ENCODE measurements at places on chromosomes 1 and 21. TPM values are rescaled to one million over a fixed set of nuclear protein-coding genes. Genes with fewer than 3 reads are reported as not detected.
A peak's percentile ranks its signal among the peaks of the same experiment; 100 is the strongest.

- H3K4me3 ChIP-seq, result peak overlapping the region; percentile 7
- no peaks in the 10 kb centered on the region for H3K27me3 ChIP-seq
- peaks cover 15% of the 10 kb centered on the region for H3K36me3 ChIP-seq
- H3K27ac ChIP-seq, result peak overlapping the region; percentile 87
- H3K4me1 ChIP-seq, result peaks cover 71% of the 10 kb centered on the region
- DNase-seq, result peak; percentile 24
Observed at GRCh38 chr1:174204697-174205308, 45.5 kb downstream of the RABGAP1L start.

DNA sequence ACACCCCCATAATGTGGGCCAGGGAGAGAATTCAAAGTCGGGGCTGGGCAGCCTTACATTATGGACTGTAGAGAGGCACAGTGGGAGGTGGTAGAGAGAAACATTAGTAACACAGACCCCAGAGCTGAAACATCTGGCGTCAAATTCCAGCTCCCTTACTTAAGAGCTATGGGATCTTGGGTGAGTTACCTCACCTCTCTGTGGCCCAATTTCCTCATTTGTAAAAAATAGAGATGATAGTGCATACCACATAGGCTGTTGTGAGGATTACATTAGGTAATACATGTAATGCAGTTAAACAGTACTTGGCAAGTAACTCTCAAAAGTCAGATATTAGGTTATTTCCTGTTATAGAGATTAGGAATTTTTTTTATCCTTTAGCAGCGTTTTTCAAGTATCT lies 160.5 kb upstream of the KIAA0040 start:
- H3K27ac ChIP-seq, result no peak overlapping the region
- DNase-seq, result no peak
- H3K36me3 ChIP-seq, result no peaks in the 10 kb centered on the region
- no peaks in the 10 kb centered on the region for H3K4me1 ChIP-seq
- peaks cover 7% of the 10 kb centered on the region for H3K27me3 ChIP-seq

Gene OR6K6
- not detected for total RNA-seq

DNA sequence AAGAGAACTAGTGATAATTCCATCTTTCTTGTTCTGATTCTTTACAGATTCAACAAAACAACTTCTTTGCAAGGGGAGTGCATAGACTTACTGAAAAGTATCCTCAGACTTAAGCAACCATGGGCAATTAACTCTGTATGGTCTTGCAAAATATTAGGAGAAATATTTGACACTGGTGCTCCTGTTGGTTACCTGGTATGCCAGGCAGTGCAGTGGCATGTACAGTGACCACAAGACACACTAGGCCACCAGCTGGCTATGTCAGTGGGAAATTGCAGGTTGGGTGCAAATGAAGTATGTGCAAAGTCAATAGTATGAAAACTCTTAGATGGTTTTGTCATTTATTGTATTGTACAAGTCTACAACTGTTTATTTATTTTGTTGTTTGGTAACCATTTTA lies 34.5 kb downstream of the EPS15 start:
- H3K4me3 ChIP-seq, result no peak overlapping the region
- H3K27ac ChIP-seq, result no peak overlapping the region
- no peaks in the 10 kb centered on the region for H3K27me3 ChIP-seq
- DNase-seq, result no peak

- H3K36me3 ChIP-seq, result peaks cover 73% of the 10 kb centered on the region
- no peak for DNase-seq
- no peaks in the 10 kb centered on the region for H3K27me3 ChIP-seq
- peak overlapping the region; percentile 21 for H3K27ac ChIP-seq
Observed at GRCh38 chr1:7967196-7967595, 5.7 kb downstream of the PARK7 start.

Gene ATP1A2
- total RNA-seq, result not detected

DNA sequence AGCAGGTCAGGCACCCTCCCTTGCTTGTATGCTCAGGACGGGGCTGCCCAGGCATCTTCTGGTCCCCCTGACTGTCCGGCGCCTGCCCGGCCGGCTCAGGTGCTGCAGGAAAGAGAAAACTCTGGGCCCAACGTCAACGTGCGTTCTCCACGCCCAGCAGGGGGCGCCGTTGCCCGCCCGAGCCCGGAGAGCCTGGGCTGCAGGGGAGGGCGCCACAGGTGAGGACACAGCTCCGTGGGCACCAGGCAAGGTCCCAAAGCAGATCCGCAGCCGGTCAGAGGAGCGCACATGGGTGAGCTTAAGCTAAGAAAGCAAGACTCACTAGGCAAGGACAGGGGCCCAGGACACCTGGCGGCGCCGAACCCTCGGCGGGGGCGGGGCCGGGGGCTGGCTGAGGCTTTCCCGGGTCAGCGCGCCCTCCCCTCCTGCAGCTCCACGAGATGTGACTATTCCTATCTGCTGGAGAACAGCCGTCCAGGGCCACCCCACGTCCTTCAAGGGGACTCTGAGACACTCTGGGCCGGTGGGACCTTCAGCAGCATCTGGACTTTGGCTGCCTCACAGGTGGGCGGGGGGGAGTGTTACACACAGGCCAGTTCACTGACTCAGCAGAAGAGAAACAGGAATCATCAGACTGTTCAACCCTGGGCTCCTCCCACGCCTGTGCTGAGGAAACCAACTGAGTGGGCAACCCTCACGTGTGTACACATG lies 29.3 kb downstream of the KRTAP10-1 start:
- no peaks in the 10 kb centered on the region for H3K36me3 ChIP-seq
- H3K27ac ChIP-seq, result no peak overlapping the region
- H3K27me3 ChIP-seq, result no peaks in the 10 kb centered on the region
- no peaks in the 10 kb centered on the region for H3K4me1 ChIP-seq

Gene S100A16
- not detected for total RNA-seq

DNA sequence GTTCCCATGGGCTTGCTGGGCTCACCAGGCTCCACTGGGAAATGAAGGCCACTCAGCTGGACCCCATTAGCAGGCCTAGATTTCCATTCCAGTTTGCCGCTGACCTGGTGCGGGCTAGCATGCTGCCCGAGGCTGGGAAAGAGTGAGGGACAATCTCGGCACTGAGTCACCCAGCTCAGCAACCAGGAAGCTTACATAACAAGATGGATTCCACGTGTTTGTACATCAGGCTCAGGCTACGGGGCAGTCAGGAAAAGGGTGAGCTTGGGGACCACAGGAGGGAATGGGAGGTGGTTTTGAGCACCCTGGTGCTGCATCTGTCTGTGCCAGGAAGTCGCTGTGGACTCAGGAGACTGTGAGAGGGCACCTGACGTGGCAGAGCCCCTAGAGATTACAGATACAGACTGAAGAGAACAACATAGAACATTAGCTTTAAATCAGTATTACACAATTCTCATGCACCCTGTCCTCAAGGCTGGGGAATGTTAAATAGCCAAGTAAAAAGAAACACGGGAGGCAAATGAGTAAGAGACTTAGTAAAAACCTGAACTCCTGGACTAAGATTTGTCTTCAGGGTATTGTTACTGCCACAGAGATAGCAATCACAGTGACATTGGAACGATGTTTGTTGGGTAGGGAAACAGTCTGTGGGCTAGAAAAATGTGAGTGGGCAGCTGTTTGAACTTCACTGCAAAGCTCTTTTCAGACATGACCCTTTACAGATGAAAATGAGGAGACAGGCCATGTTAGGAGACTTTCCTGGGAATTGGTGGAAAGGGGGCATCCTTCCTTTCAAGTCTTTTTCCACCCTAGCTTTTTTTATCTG lies 51.1 kb downstream of the GLUL start:
- H3K27me3 ChIP-seq, result peaks cover 2% of the 10 kb centered on the region
- no peaks in the 10 kb centered on the region for H3K36me3 ChIP-seq
- no peak overlapping the region for H3K27ac ChIP-seq
- no peak overlapping the region for H3K4me3 ChIP-seq
- DNase-seq, result no peak

Gene FAM131C
- 0.09 TPM for total RNA-seq

DNA sequence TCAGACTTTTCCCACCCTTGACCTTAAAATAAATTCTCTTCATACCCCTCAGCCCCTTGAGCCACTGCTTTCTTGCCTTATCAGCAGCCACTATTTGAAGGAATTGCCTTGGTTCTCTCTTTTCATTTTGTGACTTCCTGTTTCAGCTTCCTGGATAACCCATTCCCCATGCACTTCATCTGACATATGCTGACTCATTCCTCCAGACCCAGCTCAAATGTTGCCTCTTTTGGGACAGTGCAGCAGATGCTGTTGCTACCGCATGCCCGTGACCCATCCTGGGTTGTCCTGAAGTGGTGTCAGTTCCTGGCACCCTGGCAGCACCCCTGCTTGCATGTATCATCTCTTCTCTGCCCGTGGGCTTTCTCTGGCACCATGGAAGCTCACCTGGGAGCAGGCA lies 496.1 kb downstream of the PTPRU start:
- no peaks in the 10 kb centered on the region for H3K36me3 ChIP-seq
- peaks cover 15% of the 10 kb centered on the region for H3K27me3 ChIP-seq
- no peak overlapping the region for H3K4me3 ChIP-seq
- no peak for DNase-seq

Gene KANK4
- total RNA-seq, result not detected

DNA sequence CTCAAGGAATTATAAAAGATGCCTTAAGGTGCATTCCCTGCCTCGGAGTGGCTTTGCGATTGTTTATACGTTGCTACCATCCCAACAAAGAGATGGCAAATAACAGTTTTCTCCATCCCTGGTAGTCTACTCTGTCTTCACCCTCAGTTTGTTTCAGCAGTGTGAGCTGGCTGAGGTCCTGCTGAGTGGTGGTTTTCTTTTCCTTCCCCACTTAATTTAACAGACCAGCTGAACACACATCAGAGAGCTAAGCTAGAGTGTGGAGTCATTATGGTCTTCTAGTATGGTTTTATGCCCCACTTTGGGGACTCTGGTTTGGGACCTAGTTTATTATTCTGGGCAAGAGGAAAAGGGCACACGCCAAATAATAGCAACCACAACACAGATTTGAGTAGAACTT lies 2.2 kb downstream of the PIGV start:
- peaks cover 56% of the 10 kb centered on the region for H3K4me1 ChIP-seq
- H3K27ac ChIP-seq, result peak overlapping the region; percentile 99
- H3K27me3 ChIP-seq, result no peaks in the 10 kb centered on the region
- peak overlapping the region; percentile 82 for H3K4me3 ChIP-seq

Gene PDC
- not detected for total RNA-seq

Gene PER3
- total RNA-seq, result 2.5 TPM

GRCh38 chr1:43531107-43531905 lies 623 bp downstream of the PTPRF start:
- H3K27ac ChIP-seq, result peak overlapping the region; percentile 65
- peak; percentile 24 for DNase-seq
- peaks cover 35% of the 10 kb centered on the region for H3K27me3 ChIP-seq

Gene LCE2C
- total RNA-seq, result not detected

- H3K4me1 ChIP-seq, result no peaks in the 10 kb centered on the region
- peaks cover 9% of the 10 kb centered on the region for H3K27me3 ChIP-seq
- no peaks in the 10 kb centered on the region for H3K36me3 ChIP-seq
- H3K4me3 ChIP-seq, result no peak overlapping the region
Observed at GRCh38 chr1:5053744-5054143, 399.3 kb downstream of the AJAP1 start.

Gene ARHGEF16
- total RNA-seq, result not detected

DNA sequence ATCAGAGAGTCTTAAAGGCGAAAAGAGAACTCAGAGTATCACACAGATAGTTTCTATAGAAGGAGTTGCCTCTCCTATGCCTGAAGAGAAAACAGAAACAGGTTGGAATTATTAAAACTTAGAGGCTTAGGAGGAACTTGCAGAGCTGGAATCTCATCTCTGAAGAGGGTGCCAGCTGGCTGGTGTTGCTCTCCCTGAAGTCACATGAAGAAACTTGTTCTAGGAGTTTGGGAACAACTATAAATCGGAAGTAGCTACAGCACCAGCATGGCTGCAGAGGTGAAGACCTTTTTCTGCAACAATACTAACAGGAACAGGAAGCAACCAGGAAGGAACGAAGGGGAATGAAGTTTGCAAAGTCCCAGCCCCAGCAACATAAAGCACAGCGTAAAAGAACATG lies 35.8 kb downstream of the FMO3 start:
- H3K27me3 ChIP-seq, result peaks cover 4% of the 10 kb centered on the region
- H3K4me1 ChIP-seq, result no peaks in the 10 kb centered on the region
- no peak for DNase-seq
- H3K27ac ChIP-seq, result no peak overlapping the region

Gene S100B
- not detected for total RNA-seq

GRCh38 chr1:85576642-85577418 lies 3.7 kb upstream of the CCN1 start:
- DNase-seq, result peak; percentile 80
- peaks cover 31% of the 10 kb centered on the region for H3K4me1 ChIP-seq
- H3K27me3 ChIP-seq, result peaks cover 65% of the 10 kb centered on the region
- H3K36me3 ChIP-seq, result no peaks in the 10 kb centered on the region
- H3K27ac ChIP-seq, result no peak overlapping the region

DNA sequence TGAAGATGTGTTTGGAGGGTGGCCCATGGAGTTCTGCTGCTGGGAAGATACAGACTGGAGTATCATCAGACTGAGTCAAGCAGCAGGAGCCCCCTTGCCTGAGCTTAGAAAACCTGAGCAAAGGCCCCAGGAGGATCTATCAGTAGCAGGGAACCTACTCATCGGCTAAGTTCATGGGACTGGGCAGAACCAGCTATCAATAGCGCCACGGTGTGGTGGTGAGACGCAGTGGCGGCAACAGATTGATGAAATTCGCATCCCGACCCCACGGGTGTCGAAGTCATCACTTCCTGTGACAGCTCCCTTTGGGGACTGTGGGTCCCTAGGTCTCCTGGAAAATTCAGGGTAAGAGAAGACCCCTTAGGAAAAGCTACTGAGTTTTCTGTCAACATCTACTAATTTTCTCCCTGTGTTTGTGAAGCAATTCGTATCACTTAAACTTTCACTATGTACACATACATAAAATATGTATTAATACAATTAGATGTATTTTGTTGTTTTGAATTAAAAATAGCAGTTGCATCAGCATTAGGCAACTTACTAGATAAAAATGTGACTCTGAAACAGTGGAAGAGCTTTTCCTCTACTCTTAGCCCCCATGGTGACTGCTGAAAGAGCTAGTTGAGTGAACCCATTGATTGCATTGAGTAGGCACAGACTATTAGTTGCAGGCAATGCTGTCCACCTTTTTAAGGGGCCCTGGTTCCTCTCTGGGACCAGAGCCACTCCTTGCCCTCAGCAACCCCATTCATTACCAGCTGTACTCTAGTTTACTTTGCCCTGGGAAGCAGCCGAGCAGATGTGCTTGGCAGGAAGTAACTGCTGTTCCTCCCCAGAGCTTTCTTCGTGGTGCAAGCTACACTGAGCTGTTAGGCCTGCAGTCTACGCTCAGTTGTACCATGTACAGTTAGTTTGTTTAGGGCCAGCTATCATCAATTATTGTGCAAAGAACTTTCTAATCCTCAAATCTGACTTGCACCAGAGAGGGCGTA lies 7.3 kb upstream of the CACNA1S start:
- no peak overlapping the region for H3K4me3 ChIP-seq
- no peak overlapping the region for H3K27ac ChIP-seq
- H3K4me1 ChIP-seq, result peaks cover 4% of the 10 kb centered on the region
- no peaks in the 10 kb centered on the region for H3K36me3 ChIP-seq

DNA sequence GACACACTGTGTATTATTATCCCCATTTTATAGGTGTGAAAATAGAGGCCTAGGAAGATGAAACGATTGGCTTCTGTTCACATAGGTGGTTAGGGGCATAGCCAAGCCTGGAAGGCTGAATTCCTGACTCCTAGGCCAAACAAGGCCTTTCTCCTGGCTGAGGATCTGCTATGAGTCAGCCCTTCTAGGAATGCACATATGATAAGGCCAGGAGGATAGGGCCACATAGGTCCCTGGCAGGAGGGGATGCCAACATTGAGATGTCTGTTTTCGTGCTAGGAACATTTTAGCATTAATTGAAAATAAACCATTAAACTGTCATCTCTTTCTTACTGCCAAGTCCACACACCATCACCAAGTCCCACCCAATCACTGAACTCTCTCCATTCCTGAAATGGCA lies 9.2 kb downstream of the CSMD2 start:
- DNase-seq, result no peak
- H3K27me3 ChIP-seq, result peaks cover 28% of the 10 kb centered on the region
- H3K4me1 ChIP-seq, result no peaks in the 10 kb centered on the region
- H3K36me3 ChIP-seq, result no peaks in the 10 kb centered on the region
